NCI-H510A treated with DMSO at 0.1 percent for 48 hours (cell line): ENCODE measurements at places on chromosomes 12 and 14.

GRCh38 chr12:7869137-7869536 is 3.6 kb downstream of the SLC2A14 start:
- no peak for DNase-seq

DNA sequence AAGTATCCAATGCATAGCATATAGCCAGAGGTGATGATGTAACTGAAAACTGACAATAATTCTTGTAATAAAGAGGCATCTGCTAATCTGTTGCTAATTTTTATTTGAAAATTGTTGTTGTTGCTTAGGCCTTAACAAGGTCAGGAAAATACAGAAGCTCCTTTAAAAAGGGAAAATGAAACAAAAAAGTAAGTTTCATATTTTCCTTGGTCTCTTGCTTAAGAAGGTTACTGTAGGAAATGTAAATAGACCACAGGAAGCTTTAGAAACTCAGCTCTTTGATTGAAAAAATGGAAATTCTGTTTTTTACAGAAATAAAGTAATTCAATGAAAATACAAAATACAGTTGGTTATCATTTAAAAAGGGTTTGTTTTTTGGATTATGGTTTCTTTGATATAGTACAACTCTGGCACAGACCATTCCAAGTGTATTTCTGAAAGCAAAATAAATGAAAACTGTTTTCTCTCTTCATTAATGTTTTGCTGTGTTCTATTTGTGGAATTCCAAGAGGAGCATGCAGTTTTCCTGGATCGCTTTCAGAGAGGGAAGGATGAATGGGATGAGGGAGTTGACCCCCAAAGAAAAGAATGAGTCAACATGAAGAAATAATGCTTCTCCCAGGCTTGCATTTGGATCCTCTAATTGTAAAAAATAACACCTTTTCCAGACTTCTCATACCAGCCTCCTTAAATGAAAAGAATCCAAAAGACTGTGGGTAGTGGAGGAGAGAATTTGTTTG is 398.0 kb upstream of the FAR2 start:
- DNase-seq = no peak

DNA sequence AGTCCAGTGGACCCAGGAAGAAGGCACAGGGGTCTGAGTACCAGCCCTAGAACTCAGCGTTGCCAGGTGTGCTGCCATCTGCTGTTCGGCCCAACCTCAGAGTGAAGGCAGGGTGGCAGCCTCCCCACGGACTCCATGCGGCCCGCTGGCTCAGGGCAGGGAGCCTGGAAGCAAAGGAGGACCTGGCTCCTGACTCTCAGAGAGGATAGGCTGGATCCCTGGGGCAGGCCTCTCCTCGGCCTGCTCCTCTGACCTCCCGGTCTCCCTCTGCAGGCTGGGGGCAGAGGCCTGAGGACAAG is 10.1 kb downstream of the MCRS1 start:
- no peak for DNase-seq

DNA sequence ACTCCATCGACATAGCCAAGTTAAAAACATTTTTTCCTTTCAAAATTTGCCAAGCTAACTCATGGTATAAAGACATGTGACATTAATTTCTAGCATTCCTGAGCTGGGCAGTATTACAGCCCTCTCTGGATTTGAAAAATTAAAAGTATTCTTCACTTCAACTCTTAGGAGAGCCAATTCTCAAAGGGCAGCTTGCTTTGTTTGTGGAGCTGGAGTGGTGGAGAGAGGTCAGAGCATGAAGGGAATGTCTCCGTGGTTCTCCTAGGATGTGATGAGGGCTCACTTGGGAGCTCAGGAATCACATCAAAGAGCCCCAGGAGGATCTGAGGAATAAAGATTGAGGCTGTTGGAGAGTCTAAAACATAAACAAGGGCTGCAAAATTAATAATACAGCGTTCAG is 46.9 kb upstream of the RGS6 start:
- no peak for DNase-seq
